ENCODE measurements at places on chromosomes 2 and 18.

- no peak for DNase-seq
Observed at GRCh38 chr2:174066871-174067270, 101.7 kb upstream of the SP3 start.

DNA sequence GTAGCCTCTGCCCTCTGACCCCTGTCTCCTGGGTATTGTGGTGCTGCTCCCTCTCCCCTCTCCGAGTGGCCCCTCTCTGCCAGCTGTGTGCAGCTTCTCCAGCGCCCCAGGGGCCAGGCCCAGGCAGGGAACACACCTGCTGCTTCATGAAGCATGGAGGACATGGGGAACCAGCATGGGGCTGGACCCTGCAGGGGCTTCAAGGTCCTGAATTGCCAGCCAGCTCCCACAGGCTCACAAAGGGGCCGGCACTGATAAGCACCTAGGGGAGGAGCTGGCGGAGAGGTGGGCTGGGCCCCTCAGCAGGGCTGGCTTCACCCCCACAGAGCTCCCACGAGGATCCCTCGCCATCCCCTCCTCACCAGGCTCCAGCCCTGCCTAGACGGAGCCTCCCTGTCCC lies 77.4 kb upstream of the GPC1 start:
- no peak for DNase-seq

DNA sequence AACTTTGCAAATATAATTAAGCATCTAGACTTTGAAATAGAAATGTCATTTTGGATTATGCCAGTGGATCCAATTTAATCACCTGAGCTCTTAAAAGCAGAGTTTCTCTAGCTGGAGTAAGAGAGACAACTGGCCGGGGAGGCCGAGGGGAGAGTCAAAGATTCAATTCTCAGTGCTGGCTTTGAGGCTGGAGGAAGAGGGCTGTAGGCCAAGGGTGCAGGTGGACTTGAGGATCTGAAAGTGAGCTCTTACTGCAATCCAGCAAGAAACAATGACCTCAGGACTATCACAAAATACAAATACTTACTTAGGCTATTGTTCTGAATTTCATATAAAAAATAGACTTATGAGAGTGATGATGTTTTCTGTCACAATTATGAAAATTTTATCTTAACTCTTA lies 814.5 kb downstream of the CBLN2 start:
- no peak for DNase-seq

DNA sequence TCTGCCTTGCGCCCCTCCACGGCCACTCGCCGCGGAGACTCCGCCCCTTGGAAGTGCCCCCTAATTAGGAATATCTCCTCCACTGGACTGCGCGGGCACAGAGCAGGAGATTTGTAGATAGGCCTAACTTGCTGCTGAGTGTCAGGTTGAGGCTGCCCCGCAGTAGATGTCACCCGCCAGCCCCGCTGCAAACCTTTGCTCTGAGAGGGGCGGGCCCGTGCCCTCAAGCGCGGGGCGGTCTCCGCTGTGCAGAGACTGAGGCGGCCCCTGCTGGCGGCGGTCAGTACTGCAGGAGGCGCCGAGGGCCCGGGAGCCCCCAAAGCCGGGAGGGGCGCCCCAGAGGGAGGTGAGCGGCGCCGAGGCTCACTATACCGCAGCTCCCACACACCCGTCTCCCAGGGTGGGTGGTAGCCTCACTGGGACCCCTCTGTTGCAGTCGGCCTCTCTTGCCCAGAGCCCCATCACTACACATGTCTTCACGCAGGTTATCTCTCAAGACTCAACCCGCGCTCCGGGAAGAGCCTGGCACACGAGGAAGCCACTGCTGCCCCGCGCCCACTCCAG lies 2.9 kb upstream of the NEURL3 start:
- DNase-seq, result peak; percentile 60

DNA sequence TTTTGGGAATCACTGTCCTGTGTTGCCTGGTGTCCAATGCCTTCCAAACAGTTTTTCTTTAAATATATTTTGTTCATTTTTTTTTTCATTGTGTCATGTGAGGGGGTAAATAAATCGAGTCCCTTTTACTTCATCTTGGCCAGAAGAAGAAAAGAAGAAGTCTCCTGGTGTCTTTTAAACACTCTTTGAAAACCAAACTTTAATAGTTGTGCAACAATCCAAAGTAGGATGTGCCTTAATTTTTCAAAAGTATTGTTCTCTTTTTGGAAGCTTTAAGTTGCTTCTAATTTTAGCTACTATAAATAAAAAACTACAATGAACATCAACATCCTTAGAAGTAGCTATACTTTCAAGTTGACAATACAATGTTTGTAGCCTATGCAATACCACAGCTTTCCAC lies 154.9 kb downstream of the ATAD2B start:
- DNase-seq, result no peak

- DNase-seq, result peak; percentile 73
Observed at GRCh38 chr2:218003981-218004419, 1.2 kb upstream of the TNS1 start.

DNA sequence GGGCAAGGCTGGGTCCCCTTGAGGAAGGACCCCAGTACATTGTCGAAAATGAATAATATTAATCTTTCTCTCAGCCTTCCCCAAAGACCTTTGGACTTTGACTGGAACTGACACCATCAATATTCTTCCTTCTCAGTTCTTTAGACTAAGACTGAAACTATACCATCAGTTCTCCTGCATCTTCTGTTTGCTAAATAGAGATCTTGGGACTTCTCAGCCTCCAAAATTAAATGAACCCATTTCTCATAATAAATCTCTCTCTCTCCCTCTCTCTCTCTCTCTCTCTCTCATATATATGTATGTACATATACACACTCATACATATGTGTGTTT lies 39.7 kb upstream of the VRK2 start:
- no peak for DNase-seq

GRCh38 chr18:72667932-72668331 lies 123.8 kb upstream of the CBLN2 start:
- no peak for DNase-seq

- no peak for DNase-seq
Observed at GRCh38 chr2:162435676-162436075, 91.7 kb downstream of the GCA start.

- no peak for DNase-seq
Observed at GRCh38 chr2:141820893-141821292, 309.9 kb downstream of the LRP1B start.

DNA sequence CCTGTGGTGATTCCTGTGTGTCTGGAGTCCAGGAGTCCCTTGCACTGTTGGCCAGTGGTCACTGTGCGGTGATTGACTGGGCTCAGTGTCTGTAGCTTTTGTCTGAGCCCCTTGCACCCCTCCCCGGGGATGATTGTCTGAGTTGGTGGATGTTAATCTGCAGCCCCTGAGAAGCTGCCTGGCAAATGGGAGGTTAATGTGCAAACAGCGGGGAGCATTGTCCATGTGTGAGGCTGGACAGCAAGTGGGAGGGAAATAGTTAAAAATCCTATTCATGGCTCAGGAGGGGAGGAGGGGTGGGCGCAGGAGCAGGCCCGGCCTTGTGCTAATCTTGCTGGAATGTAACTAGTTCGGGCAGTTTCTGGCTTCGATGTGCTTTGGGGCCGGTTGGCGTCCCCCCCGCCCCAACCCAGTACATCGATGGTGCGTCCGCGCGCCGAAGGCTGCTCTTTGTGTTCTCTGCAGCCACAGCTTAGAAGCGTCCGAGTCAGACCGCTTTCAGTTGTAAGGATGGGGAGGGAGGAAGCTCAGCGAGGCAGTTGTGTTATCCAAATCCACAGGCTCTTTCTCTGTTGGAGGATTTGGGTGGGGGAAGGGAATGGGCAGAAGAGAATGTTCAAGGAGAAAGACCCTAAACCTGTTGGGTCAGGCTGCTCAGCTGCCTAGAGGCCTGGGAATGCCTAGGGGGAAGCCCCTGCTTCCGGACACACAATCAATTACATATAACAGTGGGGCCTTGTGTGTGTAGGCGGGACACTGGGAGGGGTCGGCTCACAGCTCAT lies 71.8 kb downstream of the TGOLN2 start:
- no peak for DNase-seq

DNA sequence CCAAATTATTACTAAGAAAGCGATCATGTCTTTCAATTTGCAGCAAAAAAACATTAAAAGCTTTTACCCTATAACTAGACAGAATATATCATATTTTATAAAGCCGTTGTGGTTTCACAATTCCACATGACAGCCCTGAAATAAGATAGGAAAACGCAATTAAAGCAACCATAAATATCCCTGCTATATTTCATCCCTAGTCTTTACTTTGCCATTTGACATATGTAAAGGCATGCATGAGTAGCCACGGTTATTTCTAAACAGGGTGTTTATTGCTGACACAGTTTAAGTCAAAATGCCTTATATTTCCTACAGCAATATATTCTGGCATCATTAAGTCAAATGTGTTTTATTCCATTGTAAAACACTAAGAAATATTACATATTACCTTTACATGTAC lies 239.9 kb downstream of the DSEL start:
- DNase-seq, result no peak

DNA sequence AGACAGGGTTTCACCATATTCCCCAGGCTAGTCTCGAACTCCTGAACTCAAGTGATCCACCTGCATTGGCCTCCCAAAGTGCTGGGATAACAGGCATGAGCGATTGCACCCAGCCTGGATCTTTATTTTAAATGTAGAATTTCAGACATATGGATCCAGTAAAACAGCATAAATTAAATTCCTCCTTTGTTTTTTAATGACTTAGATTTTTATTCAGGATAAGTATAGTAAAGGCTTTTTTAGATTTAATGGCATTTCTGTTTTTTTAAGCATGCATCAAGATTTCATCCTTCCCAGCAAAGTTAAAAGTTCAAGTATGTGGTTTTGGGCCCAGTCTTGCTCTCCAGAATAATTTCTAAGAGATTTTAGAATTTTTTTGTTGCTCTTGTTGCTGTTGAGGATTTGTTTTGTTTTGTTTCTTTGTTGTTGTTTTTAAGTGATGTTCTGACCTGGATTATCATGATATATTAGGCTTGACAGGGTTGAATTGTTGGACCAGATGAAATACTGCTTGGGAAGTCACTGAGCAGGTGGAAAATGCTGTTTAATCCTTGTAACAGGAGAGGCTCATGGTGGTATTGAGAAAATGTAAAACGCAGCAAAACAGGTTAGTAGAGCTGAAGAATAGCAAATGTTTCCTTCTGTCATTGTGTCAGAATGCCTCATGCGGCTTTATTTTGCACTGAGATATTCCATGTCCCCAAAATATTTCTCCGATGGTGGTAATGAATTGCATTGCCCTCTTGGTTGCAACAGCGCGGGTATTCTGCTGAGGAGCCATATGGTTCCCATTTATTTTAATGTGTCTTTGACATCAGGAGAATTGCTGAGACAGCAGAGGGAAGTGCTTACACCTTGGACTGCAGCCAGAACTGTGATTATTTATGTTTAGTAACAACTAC lies 147.9 kb downstream of the GALNT3 start:
- DNase-seq, result no peak

DNA sequence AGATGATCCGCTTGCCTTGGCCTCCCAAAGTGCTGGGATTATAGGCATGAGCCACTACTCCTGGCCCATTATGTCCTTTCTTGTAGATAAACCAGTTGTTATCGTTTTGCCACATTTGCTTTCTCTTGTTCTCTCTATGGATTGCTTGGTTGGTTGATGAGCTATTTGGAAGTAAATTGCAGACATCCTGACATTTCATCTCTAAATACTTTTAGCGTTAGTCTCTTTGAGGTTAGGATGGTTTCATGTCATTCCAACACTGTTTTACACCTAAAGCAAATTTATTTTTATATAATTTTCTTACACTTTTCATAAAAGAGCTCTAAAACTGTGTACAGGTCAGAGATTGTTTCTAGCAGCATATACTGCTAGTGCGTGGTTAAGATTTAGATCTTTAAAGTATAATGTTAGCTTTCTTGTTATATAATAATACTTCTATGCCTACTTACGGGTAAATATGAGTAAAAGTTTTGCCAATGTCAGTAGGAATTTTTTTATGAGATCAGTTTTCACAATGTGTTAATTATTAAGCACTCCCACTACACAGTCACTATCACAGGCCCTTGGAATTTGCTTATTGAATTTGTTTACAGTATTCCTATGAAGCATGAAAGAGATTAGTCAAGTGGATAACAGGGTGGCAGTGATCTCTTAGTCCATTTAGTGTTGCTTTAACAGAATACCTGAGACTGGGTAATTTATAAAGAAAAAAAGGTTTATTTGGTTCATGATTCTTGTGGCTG lies 10.3 kb downstream of the POLI start:
- DNase-seq, result no peak

- no peak for DNase-seq
Observed at GRCh38 chr2:10517351-10518043, 69.4 kb upstream of the ODC1 start.

DNA sequence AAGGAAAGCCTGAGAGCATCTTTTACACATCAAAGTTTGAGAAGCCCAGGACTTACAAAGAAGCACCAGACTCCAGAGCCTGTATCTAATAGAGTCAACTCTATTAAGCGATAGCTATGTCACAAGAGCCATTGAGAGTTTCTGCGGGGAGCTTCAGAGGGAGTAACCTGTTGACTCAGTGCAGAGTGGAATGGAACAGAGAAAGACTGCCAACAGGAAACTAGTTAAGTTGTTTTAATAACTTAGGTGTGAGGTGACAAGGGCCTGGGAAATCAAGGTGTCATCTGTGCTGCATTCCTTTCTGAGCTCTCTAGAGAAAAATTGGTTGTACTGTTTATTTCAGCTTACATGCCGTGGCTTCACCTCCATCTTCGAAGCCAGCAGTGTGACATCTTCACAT lies 513.8 kb upstream of the POU3F3 start:
- no peak for DNase-seq

DNA sequence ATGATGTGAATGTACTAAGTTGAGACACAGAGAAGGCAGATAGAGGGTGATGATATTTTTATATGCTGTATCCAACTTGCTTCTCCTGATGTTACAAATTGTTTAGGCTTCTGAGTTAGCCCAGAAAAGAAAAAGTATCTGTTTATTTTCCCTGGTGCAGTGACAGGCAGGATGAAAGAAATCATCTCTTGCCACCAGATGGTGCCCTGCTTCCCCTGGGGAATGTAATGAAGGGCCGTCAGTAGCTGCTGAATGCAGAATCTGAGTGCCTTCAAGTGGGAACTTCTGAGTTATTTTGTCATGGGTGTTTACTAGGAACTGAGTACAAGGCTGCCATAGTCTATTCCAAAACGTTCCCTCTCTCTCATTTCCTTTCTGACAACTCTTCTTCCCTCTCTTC lies 525.6 kb downstream of the MBD2 start:
- DNase-seq, result peak; percentile 3

DNA sequence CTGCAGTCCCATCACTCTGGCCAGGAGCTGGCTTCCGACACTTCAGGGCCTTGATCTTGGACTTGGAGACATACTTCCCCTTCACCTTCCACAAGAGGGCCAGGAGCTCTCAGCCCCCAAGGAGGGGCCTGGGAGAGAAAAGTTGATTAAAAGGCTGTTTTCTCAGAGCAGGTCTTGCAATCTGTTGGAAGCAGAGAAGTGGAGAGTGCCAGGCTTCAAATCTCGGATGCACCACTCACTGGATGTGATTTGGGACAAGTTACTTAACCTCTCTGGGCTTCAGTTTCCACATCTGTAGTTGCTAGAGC lies 255.3 kb downstream of the CYP26B1 start:
- no peak for DNase-seq

GRCh38 chr2:68605939-68606338 lies 37.4 kb upstream of the PROKR1 start:
- no peak for DNase-seq

GRCh38 chr2:238973038-238973739 lies 125.3 kb downstream of the TWIST2 start:
- no peak for DNase-seq

- DNase-seq, result no peak
Observed at GRCh38 chr2:5932556-5933469, 240.6 kb downstream of the SOX11 start.
